Stimulated activated naive CD4-positive, alpha-beta T cell (primary cell): ENCODE measurements at places on chromosomes 5 and 9.
A peak's percentile ranks its signal among the peaks of the same experiment; 100 is the strongest.

- DNase-seq = no peak
Measured at GRCh38 chr5:148723143-148723542, 68.8 kb upstream of the HTR4 start.

DNA sequence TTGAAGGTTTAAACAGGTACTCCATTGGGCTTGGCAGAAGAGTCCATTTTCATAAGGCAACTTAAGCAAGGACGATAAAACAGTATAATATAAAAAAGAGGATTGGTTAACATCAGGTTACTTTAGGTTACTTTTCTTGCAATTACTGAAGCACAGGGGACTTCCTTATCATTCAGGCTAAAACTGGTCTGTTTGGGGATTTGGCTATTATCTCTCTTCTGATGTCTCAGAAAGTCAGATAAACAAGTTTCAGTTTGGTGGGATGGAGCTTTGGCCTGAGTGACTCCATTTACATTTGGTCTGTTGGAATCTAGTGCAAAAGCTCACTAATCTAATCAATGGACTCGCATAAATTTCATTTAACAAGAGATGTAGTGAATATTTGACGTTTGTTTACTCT, 8.0 kb downstream of the GAPT start:
- DNase-seq = no peak

DNA sequence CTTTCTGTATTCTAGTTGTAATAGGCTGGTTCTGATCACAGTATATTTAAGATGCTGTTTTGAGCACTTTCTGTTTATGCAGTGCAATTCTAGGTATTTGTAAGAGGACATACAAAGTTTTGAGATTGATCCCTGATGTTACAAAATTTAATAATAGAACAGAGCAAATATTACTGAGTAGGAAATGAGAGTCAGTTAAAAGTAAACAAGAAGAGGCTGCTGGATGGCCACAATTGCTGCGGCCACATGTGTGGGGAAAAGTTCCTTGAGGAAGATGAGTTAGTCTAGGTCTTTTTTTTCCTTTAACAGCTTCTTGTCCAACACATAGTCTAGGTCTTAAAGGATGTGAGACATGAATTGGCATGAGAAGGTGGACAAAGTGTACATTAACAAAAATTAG, 11.3 kb downstream of the EHMT1 start:
- no peak for DNase-seq

GRCh38 chr5:111282798-111283197, 58.6 kb downstream of the CAMK4 start:
- no peak for DNase-seq

GRCh38 chr5:134510970-134511795, 14.3 kb upstream of the JADE2 start:
- no peak for DNase-seq

- DNase-seq = no peak
Measured at GRCh38 chr5:136776022-136776927, 410.9 kb upstream of the TRPC7 start.

DNA sequence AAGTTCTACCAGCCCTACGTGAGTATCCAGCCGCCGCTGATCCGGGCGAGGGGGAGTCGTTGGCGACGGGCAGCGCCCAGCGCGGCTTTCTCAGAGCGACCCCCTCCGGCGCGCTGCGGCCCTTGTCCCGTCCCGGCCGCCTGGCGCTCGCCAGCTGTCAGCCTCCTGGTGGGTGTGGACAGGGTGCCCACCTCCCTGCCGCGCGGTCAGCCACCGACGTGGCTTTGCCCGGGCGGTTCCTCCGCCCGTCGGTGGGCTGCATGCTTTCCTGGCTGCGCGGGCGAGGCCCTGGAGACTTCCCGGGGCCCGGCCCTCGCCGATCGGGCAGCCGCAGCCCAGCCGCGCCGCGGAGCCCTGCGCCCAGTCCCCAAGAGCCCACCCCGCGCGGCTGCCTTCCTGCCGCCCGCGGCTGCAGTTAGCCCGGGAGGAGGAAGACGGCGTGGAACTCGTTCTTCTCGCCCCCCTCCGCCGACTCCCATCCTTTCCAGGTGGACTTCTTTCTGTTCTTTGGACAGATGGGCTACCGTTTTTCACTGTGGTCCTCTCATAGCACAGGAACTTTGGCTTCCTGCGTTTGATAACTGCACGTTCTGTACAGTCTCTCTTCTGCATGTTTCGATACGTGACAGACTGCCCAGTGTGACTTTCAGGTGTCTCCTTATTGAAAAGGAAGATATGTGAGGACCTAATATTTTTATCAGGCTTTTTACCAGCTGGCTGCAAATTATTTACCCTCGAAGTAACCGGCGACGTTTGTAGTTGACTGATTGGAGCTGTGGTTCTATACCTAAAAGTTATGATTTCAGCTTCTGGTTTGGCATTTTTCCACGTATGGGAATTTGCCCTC, 577 bp downstream of the AP3S1 start:
- DNase-seq = peak; percentile 44

DNA sequence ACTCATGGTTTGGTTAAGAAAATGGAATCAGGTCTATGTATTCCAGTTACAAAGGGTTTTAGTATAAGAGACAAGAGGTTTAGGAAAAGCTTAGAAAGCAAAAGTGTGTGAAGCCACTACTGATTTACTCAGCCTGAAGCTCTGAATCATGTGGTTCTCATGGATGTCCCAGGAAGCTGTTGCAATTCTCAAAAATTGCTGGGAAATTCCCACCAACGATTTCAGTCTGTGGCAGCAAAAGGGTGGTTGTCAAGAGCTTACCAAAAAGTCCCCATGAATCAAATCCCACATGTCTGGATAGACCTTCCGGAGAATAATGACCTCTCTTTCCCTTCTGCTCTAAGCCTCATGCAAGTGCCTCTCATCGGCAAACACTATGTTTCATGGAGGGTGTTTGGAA, 929.9 kb downstream of the TLE4 start:
- no peak for DNase-seq

GRCh38 chr9:97958812-97959511, 21.0 kb upstream of the HEMGN start:
- DNase-seq = no peak

DNA sequence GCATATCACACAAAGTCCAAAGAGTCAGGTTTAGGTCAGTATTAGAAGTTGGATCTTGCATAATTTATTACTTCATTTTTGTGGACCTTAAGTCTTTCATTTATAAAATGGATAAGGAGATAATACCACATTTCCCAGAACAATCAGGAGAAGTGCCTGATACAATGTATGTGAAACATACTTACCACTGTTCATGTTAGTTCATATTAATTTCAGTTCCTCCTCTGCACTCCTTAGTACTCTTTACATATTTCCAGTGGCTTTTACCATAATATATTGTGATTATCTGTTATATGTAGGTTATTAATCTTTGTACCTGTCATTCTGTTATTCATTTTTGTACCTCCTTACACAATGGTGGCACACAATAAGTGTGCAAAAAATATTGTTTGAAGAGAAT, 214.4 kb downstream of the ARL15 start:
- DNase-seq = no peak

DNA sequence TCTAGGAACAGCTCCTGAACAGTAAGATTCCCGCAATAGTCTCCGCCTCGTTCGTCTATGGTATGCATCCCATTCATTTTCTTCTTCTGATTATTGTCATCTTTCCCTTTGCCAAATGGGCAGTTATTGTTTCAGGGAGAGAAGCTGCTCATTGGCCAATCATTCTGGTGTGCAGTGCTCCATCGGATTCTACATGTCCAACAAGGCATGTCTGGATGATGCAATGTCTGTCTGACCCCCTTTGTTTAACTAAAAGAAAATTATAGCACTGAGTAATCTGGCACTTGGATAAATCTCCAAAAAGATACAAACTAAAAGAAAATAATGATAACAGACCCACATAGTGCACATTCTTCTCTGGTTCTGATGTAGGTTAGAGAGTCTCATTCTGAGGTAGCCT, 515.6 kb upstream of the DMAC1 start:
- DNase-seq = no peak

DNA sequence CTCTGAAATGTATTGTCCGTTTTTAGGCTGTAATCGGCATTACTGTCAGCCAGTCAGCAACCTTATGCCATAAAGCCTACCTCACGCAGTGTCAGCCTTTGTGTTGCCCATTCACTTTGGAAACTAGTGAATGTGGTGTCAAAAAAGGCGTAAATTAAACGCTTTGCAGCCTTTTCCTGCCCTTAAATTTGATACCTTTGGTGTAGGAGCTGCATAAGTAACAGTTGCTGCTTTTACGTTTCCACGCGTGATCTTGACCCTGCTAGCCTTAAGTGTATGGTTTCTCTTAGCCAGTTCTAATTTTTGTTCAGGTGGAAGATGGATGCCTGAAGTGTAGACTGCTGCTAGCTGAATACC, 257.7 kb downstream of the EPB41L4A start:
- DNase-seq = no peak

DNA sequence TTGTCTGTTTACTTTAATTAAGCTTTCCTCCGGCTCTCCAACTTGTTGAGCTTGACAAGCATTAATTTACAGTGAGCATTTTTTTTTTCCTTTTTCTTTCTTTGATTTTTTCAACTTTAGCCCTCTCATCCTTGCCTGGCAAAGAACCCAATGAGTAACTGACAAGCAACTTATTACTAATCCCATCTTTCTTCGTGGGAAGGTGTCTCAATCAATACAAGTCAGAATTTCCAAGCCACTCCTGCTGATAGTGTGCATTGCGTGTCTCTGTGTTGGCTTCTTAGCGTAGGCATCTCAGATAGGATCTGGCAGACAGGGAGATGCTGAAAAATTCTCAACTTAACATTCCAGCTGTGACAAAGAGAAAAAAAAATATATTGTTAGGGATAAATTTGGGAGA, 527.7 kb upstream of the WWC1 start:
- no peak for DNase-seq

DNA sequence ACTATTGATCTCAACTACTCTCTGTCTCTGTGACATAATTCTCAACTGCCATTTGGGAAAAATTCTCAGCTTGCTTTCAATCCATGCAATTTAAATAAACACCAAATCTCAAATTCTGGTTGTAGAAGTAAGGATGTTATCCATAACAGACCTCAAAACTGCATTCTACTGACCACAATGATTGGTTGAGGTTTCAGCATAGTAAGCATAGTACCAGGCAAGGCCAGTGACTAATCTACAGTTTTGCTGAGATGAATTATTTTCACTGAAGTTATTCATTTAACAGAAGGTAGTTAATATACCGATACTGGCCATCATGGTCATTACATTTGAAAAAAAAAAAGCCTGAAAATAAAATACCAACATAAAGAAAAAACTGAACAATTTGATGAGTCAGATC, 488.0 kb upstream of the CDH18 start:
- DNase-seq = no peak
